ENCODE measurements at places on chromosomes 5 and 9. TPM values are rescaled to one million over a fixed set of nuclear protein-coding genes. Genes with fewer than 3 reads are reported as not detected.

- peak overlapping the region; percentile 67 for H3K27ac ChIP-seq
- DNase-seq = no peak
These were observed 43.4 kb downstream of the HACD4 start for GRCh38 chr9:20988061-20988460.

DNA sequence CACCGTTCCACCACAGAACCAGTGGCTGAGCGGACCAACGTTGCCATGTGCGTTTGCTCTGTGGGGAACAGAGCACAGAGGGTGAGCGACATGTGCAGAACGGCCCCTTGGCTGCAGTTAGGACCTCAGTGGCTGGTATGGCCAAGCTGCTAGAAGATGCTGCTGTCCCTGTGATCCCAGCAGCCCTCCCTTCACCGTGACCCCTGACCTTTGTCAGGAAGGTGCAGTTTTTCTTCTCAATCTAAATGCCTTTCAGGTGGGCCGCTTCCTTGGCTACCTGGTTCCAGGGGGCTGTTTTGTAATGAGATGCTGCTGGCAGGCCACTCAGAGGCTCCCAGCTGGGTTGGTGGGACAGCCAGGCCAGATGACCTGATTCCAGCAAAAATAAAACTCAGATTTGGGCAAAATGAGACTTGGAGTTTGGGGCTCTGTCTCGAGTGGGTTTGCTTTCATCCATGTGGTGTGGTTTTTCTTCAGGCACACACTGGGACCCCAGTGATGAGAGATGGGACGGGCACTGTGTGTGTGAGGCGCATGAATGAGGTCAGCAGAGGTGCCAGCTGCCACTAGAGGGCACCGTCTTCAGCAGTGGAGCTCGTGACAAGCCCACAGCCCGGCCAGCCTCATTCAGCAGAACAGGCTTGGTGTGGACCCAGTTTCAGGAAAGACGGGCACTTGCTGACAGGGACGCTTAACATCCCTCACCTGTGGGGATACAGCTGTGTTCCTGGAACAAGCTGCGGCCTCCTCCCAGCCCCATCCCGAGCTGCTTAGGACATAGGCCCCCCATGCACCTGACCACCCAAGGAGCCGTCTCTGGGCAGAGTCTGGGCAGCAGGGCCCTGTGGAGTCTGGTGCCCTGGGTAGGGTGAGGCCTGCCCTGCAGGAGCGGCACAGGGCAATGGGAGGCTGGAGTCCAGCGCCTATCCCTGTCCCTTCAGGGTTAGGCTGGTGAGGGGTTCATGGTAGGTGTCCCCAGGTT lies 4.1 kb downstream of the MRPS2 start:
- H3K4me1 ChIP-seq = peaks cover 7% of the 10 kb centered on the region
- peak; percentile 42 for DNase-seq
- no peaks in the 10 kb centered on the region for H3K27me3 ChIP-seq
- H3K27ac ChIP-seq = no peak overlapping the region

DNA sequence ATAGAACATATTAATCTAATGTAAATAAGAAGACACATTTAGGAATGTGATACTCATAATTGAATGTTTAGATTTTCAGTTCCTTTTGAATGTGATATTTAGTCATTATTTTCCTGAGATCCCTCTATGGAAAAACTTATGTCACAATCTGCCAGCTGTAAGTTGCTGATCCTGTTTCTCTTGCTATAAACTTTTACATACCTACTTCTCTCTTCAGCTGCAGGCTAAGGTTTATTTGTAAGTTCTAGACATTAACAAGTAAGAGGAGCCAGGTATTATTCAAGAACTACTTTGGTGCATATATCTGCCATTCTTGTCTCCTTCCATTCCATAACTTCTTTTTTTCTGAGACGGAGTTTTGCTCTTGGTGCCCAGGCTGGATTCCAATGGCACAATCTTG lies 462.4 kb downstream of the PRR16 start:
- no peaks in the 10 kb centered on the region for H3K4me1 ChIP-seq
- no peak overlapping the region for H3K27ac ChIP-seq
- peak; percentile 14 for DNase-seq
- no peaks in the 10 kb centered on the region for H3K36me3 ChIP-seq
- no peak overlapping the region for H3K4me3 ChIP-seq
- no peaks in the 10 kb centered on the region for H3K27me3 ChIP-seq

- no peak for DNase-seq
- no peaks in the 10 kb centered on the region for H3K36me3 ChIP-seq
- no peak overlapping the region for H3K4me3 ChIP-seq
- no peak overlapping the region for H3K27ac ChIP-seq
- no peaks in the 10 kb centered on the region for H3K27me3 ChIP-seq
- no peaks in the 10 kb centered on the region for H3K4me1 ChIP-seq
These were observed 64.6 kb downstream of the CAST start for GRCh38 chr5:96726802-96727201.

GRCh38 chr9:17589771-17590170 lies 10.9 kb downstream of the SH3GL2 start:
- H3K4me3 ChIP-seq = no peak overlapping the region
- no peaks in the 10 kb centered on the region for H3K36me3 ChIP-seq
- H3K4me1 ChIP-seq = no peaks in the 10 kb centered on the region
- no peak for DNase-seq
- no peaks in the 10 kb centered on the region for H3K27me3 ChIP-seq

GRCh38 chr9:133521122-133522072 lies 3.4 kb downstream of the MYMK start:
- no peak for DNase-seq
- no peaks in the 10 kb centered on the region for H3K27me3 ChIP-seq
- H3K27ac ChIP-seq = no peak overlapping the region
- H3K4me1 ChIP-seq = no peaks in the 10 kb centered on the region
- no peak overlapping the region for H3K4me3 ChIP-seq

- H3K27me3 ChIP-seq = peaks cover 67% of the 10 kb centered on the region
- no peaks in the 10 kb centered on the region for H3K4me1 ChIP-seq
- H3K4me3 ChIP-seq = no peak overlapping the region
- H3K36me3 ChIP-seq = no peaks in the 10 kb centered on the region
- no peak overlapping the region for H3K27ac ChIP-seq
- no peak for DNase-seq
These were observed 145.2 kb downstream of the TENT4A start for GRCh38 chr5:6858419-6858818.

DNA sequence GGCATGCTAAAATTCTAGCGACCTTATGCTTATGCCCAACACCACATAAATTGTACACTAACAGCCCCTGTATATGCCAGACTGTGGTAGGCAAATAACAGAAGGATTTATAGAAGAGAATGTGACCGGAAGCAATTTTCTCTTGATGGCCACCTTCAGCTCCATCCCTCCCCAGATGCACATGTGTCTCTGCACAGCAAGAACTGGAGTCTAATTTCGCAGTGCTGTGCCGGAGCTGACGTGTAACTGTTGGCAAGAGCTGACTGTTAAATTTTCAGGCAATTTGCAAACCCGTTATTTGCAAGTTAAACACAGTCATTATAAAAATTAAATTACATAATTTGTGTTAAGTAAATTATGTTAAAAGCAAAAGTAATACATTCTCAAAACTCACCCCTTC lies 48.4 kb downstream of the PCA3 start:
- H3K27me3 ChIP-seq = peaks cover 6% of the 10 kb centered on the region
- H3K4me3 ChIP-seq = no peak overlapping the region
- H3K36me3 ChIP-seq = no peaks in the 10 kb centered on the region

DNA sequence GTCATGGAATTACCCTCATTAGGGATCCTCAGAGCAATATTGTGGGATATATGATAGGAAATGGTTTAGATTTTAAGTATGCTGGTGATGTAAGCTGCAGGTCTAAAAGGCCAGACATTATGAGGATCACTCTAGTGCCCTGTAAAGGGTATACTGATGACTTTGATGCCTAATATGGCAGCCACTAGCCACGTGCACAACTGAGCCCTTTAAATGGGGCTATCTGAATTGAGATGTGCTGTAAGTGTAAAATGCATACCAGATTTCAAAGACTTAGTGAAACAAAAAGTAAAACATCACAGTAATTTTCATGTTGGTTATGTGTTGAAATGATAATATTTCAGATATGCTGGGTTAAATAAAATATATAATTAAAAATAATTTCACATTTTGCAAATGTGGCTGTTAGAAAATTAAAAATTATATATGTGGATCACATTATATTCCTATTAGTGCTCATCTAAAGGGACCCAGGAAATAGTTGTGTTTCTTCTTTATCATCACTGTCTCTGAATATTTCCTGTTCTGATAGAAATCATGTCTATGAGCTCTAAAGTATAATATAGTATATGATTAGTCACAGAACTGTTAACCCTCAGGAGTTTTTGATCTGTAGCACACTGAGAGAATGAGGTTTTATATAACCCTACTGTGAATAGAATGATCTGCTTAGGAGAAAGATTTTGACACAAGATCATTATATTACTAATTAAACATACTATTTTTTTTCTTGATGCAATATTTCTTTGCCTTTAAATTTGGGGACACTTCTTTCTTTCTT lies 50.1 kb downstream of the OSTF1 start:
- no peak overlapping the region for H3K4me3 ChIP-seq
- no peak overlapping the region for H3K27ac ChIP-seq
- H3K27me3 ChIP-seq = no peaks in the 10 kb centered on the region
- H3K36me3 ChIP-seq = no peaks in the 10 kb centered on the region
- no peak for DNase-seq
- no peaks in the 10 kb centered on the region for H3K4me1 ChIP-seq

DNA sequence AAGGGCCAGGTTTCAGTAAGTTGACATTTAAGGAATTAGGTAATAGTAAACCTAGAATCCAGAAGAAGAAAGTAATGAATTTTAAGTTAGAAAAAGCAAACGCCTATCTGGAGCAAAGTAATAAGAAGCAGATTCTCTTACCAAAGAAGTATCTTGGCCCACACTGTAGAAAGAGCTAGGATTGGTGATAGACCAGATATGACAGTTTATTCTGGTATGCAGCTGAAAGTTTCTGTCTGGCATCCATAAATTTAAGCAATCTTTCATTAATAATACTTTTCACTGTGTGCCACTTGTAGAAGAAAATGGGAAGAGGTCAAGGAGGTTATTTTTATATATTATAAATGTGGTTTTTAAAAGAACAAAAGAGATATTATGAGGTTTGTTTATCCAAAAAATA lies 3.0 kb downstream of the RECK start:
- H3K27me3 ChIP-seq = no peaks in the 10 kb centered on the region
- no peak overlapping the region for H3K4me3 ChIP-seq
- DNase-seq = no peak
- no peaks in the 10 kb centered on the region for H3K36me3 ChIP-seq
- H3K4me1 ChIP-seq = peaks cover 21% of the 10 kb centered on the region

GRCh38 chr9:99391937-99392594 lies 170.0 kb downstream of the SEC61B start:
- no peak overlapping the region for H3K4me3 ChIP-seq
- peaks cover 23% of the 10 kb centered on the region for H3K27me3 ChIP-seq
- no peaks in the 10 kb centered on the region for H3K36me3 ChIP-seq
- H3K27ac ChIP-seq = no peak overlapping the region
- DNase-seq = no peak
- H3K4me1 ChIP-seq = no peaks in the 10 kb centered on the region

GRCh38 chr9:91659529-91660495 lies 236.2 kb upstream of the NFIL3 start:
- H3K4me3 ChIP-seq = no peak overlapping the region
- no peaks in the 10 kb centered on the region for H3K27me3 ChIP-seq
- no peaks in the 10 kb centered on the region for H3K4me1 ChIP-seq
- H3K36me3 ChIP-seq = no peaks in the 10 kb centered on the region

- H3K4me1 ChIP-seq = peaks cover 17% of the 10 kb centered on the region
- H3K27ac ChIP-seq = 0 out of 2 replicates have a peak overlapping the region, but pooled peaks have one; percentile 12
- H3K36me3 ChIP-seq = no peaks in the 10 kb centered on the region
- peak; percentile 67 for DNase-seq
These were observed 13.9 kb downstream of the IFNA1 start for GRCh38 chr9:21454149-21454548.

Gene LHFPL2
- total RNA-seq = 19.4 TPM

Gene TAF11L5
- not detected for total RNA-seq

Gene CDK5RAP2
- 37.4 TPM for total RNA-seq

Gene FCN1
- total RNA-seq = not detected

Gene GHR
- total RNA-seq = 2.2 TPM

Gene NXNL2
- 0.66 TPM for total RNA-seq

Gene SLC2A8
- 43.7 TPM for total RNA-seq
